ENCODE measurements at places on chromosomes 7 and 10. TPM values are rescaled to one million over a fixed set of nuclear protein-coding genes. Genes with fewer than 3 reads are reported as not detected.

Gene RBP3
- total RNA-seq = not detected

Gene RELN
- total RNA-seq = not detected

Gene PTPRE
- total RNA-seq = 3.5 TPM

Gene DNA2
- 17.6 TPM for total RNA-seq

Gene LRMDA
- total RNA-seq = not detected

Gene TMEM139
- total RNA-seq = 0.62 TPM

Gene LRRC17
- 20.2 TPM for total RNA-seq

Gene FGL2
- total RNA-seq = not detected

Gene GNA12
- 24.4 TPM for total RNA-seq

Gene GRID2IP
- not detected for total RNA-seq

Gene AQP1
- 1.7 TPM for total RNA-seq

Gene GPR158
- 1.1 TPM for total RNA-seq

Gene VPS37D
- total RNA-seq = 6.3 TPM

Gene SFXN3
- total RNA-seq = 35.8 TPM

Gene ELFN1
- 0.37 TPM for total RNA-seq

Gene NKX1-2
- total RNA-seq = 0.02 TPM

Gene CDK1
- 200 TPM for total RNA-seq

Gene LRRTM3
- total RNA-seq = not detected

Gene PIP4K2A
- total RNA-seq = 10.8 TPM

Gene ADAP1
- 1.4 TPM for total RNA-seq

Gene ITGA8
- total RNA-seq = 9.2 TPM

Gene PAX2
- not detected for total RNA-seq
